ENCODE measurements at places on chromosomes 5 and 9. TPM values are rescaled to one million over a fixed set of nuclear protein-coding genes. Genes with fewer than 3 reads are reported as not detected.

FOXE1 gene
- total RNA-seq, result not detected

CDC25C gene
- 0.88 TPM for total RNA-seq

FSD1L gene
- 11.6 TPM for total RNA-seq

GMCL2 gene
- total RNA-seq, result not detected

IL31RA gene
- not detected for total RNA-seq

CA9 gene
- total RNA-seq, result 5.5 TPM

HMMR gene
- total RNA-seq, result 1.7 TPM

All from Peyer's patch (tissue), 4 donors.